Renal cortical epithelial cell (primary cell): ENCODE measurements at places on chromosomes 5 and 9. TPM values are rescaled to one million over a fixed set of nuclear protein-coding genes. Genes with fewer than 3 reads are reported as not detected.

DEPDC1B gene
- total RNA-seq, result 5.7 and 17.9 TPM in 2 replicates

SLC36A2 gene
- total RNA-seq, result 0.89 TPM in 1 of 2 replicates, not detected in the other

FOXD4L5 gene
- total RNA-seq, result 0.17 and 0.20 TPM in 2 replicates

KCNIP1 gene
- total RNA-seq, result 12.2 and 32.4 TPM in 2 replicates

C9orf153 gene
- total RNA-seq, result 0.15 TPM in 1 of 2 replicates, not detected in the other

PTGDS gene
- 0.45 TPM in 1 of 2 replicates, not detected in the other for total RNA-seq

SPAAR gene
- total RNA-seq, result 0.17 TPM in 1 of 2 replicates, not detected in the other

FLT4 gene
- 0.35 and 0.55 TPM in 2 replicates for total RNA-seq

N4BP3 gene
- 2.6 and 3.3 TPM in 2 replicates for total RNA-seq

HAND1 gene
- total RNA-seq, result not detected in 2 replicates

PCDHGB4 gene
- total RNA-seq, result 4.9 and 12.5 TPM in 2 replicates

F12 gene
- total RNA-seq, result 3.1 and 5.9 TPM in 2 replicates

HSPB3 gene
- not detected in 2 replicates for total RNA-seq

CHD1 gene
- total RNA-seq, result 65.8 and 91.1 TPM in 2 replicates

SPINK4 gene
- total RNA-seq, result not detected in 2 replicates

SPINK13 gene
- 1.4 and 1.8 TPM in 2 replicates for total RNA-seq

PCDHGC4 gene
- total RNA-seq, result 1.1 TPM in 1 of 2 replicates, not detected in the other

PCDHGA8 gene
- 0.69 and 1.6 TPM in 2 replicates for total RNA-seq

ZNF454 gene
- 0.69 and 4.4 TPM in 2 replicates for total RNA-seq

GPX8 gene
- total RNA-seq, result 45.0 and 66.2 TPM in 2 replicates

SLC27A6 gene
- 0.10 TPM in 1 of 2 replicates, not detected in the other for total RNA-seq

INSL4 gene
- not detected in 2 replicates for total RNA-seq

ZNF608 gene
- total RNA-seq, result 59.6 and 116 TPM in 2 replicates

CDC23 gene
- total RNA-seq, result 31.8 and 35.0 TPM in 2 replicates

LCN12 gene
- total RNA-seq, result 0.40 TPM in 1 of 2 replicates, not detected in the other

OR2K2 gene
- total RNA-seq, result not detected in 2 replicates

GABRA6 gene
- total RNA-seq, result not detected in 2 replicates

IL13 gene
- total RNA-seq, result not detected in 2 replicates

FAM200C gene
- 2.6 and 4.3 TPM in 2 replicates for total RNA-seq

ARID3C gene
- total RNA-seq, result not detected in 2 replicates

ENTREP1 gene
- total RNA-seq, result 1.0 and 2.4 TPM in 2 replicates

ACTBL2 gene
- 5.6 and 8.0 TPM in 2 replicates for total RNA-seq

PRRX2 gene
- 0.45 TPM in 1 of 2 replicates, not detected in the other for total RNA-seq

TAS2R1 gene
- not detected in 2 replicates for total RNA-seq

TYRP1 gene
- total RNA-seq, result 0.45 and 0.52 TPM in 2 replicates

ELAVL2 gene
- 0.15 and 1.2 TPM in 2 replicates for total RNA-seq

SLC34A3 gene
- total RNA-seq, result not detected in 2 replicates

SMIM32 gene
- 0.25 TPM in 1 of 2 replicates, not detected in the other for total RNA-seq

PTTG1 gene
- 19.9 and 107 TPM in 2 replicates for total RNA-seq

BRD8 gene
- total RNA-seq, result 16.0 and 51.3 TPM in 2 replicates

C9orf152 gene
- not detected in 2 replicates for total RNA-seq

LCN10 gene
- total RNA-seq, result not detected in 2 replicates

NUTM2F gene
- not detected in 2 replicates for total RNA-seq

MAMDC2 gene
- total RNA-seq, result 32.9 and 39.1 TPM in 2 replicates

GIN1 gene
- total RNA-seq, result 11.0 and 11.3 TPM in 2 replicates

TMEM232 gene
- 2.3 and 9.1 TPM in 2 replicates for total RNA-seq

NRARP gene
- 0.55 and 1.0 TPM in 2 replicates for total RNA-seq

FREM1 gene
- total RNA-seq, result 0.60 TPM in 1 of 2 replicates, not detected in the other

SYK gene
- total RNA-seq, result 7.9 and 11.8 TPM in 2 replicates

CLPTM1L gene
- total RNA-seq, result 189 and 249 TPM in 2 replicates

FGFR4 gene
- total RNA-seq, result 14.1 and 35.2 TPM in 2 replicates

FKBP15 gene
- 9.6 and 30.2 TPM in 2 replicates for total RNA-seq

HSD17B3 gene
- total RNA-seq, result 0.10 TPM in 1 of 2 replicates, not detected in the other

FGD3 gene
- 0.35 and 0.52 TPM in 2 replicates for total RNA-seq
